Activated CD8-positive, alpha-beta T cell treated with anti-CD3 and anti-CD28 coated beads, Interleukin-2, amount 10 ng/mL, durations not matched to agents 7 days and 5 days (primary cell): ENCODE measurements at places on chromosomes 11 and 22. TPM values are rescaled to one million over a fixed set of nuclear protein-coding genes. Genes with fewer than 3 reads are reported as not detected.
A peak's percentile ranks its signal among the peaks of the same experiment; 100 is the strongest.

DNA sequence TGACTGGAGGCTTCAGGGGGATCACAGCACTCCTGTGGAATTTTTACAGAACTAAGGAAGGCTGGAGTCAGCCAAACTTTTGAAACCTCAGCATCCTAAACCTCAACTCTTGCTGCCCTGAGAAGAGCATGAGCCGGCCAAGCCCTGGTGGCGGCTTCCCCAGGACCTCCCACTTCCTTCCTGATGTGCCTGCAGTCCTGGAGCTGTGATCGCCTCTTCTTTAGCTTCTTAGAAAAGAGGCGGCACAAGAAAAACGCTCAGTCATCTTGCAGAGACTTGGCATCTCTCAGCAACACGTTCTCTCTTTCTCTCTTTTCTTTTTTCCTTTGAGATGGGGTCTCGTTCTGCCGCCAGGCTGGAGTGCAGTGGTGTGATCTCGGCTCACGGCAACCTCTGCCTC is 40.4 kb upstream of the AMPD3 start:
- no peaks in the 10 kb centered on the region for H3K36me3 ChIP-seq
- H3K27me3 ChIP-seq, result peaks cover 15% of the 10 kb centered on the region
- H3K27ac ChIP-seq, result no peak overlapping the region
- H3K4me3 ChIP-seq, result peak overlapping the region; percentile 28

DNA sequence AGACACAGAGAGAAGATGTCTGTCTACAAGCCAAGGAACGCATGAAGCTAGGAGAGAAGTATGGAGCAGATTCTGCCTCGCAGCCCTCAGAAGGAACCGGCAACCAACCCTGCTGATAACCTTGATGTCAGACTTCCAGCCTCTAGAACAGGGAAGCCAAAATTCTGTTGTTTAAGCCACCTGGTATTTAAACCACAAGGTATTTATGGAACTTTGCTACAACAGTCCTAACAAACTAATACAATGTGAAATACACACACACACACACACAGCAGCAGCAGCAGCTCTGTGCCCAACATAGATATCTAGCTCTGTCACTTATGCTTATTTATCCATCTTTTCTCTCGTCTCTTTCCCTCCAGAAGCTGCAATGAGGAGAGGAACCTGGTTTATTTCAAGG is 400.0 kb downstream of the ETS1 start:
- peaks cover 33% of the 10 kb centered on the region for H3K4me1 ChIP-seq
- no peak overlapping the region for H3K27ac ChIP-seq
- H3K36me3 ChIP-seq, result no peaks in the 10 kb centered on the region

DNA sequence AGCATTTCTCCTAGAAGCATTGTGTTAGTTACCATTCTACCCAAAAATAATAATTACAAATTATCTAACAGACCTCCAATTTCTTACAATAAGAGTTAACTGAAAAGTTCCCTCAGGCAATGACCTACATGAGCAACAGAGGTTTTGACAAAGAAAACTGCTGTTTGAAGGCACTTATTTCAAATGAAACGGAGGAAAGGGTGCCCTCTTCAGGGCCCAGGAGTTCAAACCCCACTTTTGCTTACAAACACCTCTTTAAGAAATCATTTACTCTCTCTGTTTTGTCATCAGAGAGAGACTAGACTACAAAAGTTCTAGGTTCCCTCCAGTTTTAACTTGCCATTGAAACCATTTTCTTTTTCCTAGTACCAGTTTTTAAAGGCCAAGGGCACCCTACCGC is 56.7 kb downstream of the AMBRA1 start:
- H3K27ac ChIP-seq, result no peak overlapping the region
- no peaks in the 10 kb centered on the region for H3K27me3 ChIP-seq
- H3K36me3 ChIP-seq, result peaks cover 12% of the 10 kb centered on the region
- peaks cover 6% of the 10 kb centered on the region for H3K4me1 ChIP-seq
- no peak for DNase-seq

GRCh38 chr22:37521236-37521739 is 2.1 kb upstream of the CARD10 start:
- no peaks in the 10 kb centered on the region for H3K36me3 ChIP-seq
- no peak overlapping the region for H3K27ac ChIP-seq
- peaks cover 10% of the 10 kb centered on the region for H3K4me1 ChIP-seq
- no peak overlapping the region for H3K4me3 ChIP-seq
- DNase-seq, result no peak

DNA sequence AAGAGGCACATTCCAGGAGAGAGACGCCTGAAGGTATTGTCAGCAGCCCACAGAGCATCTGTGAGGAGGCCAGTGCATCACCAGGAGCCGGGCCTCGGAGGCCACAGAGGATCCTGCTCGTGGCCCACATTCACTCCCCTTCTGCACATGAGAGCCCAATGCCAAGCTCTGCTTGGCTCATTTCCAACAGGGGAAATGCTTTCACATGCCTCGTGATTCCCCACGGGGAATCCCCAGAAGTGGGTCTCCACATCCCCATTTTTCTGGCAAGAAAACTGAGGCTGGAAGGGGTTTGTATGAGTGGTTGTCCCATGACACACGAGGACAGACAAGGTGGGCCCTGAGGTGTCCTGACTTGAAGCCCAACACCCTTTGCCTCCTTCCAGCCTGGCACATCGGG is 34.4 kb downstream of the TP53I11 start:
- no peaks in the 10 kb centered on the region for H3K4me1 ChIP-seq
- H3K27ac ChIP-seq, result no peak overlapping the region
- no peak for DNase-seq
- H3K4me3 ChIP-seq, result no peak overlapping the region
- peaks cover 6% of the 10 kb centered on the region for H3K27me3 ChIP-seq
- no peaks in the 10 kb centered on the region for H3K36me3 ChIP-seq

The SMIM38 gene
- total RNA-seq, result 0.18 TPM

The KRTAP5-9 gene
- total RNA-seq, result not detected

The OR4D5 gene
- not detected for total RNA-seq
